ENCODE measurements at places on chromosomes 1 and 21. TPM values are rescaled to one million over a fixed set of nuclear protein-coding genes. Genes with fewer than 3 reads are reported as not detected.

Gene HMGCS2
- not detected for total RNA-seq

Gene HFM1
- 0.07 TPM for total RNA-seq

Gene PTAFR
- total RNA-seq, result 0.09 TPM

Gene CNKSR1
- total RNA-seq, result 0.35 TPM

Gene FNDC10
- total RNA-seq, result 9.4 TPM

Gene TCP10L
- 0.75 TPM for total RNA-seq

Gene RPS27
- total RNA-seq, result 4,087 TPM

Gene FAM78B
- total RNA-seq, result 0.17 TPM

Gene BEND5
- not detected for total RNA-seq

Gene KCNK1
- 24.6 TPM for total RNA-seq

Gene RNU1-1
- total RNA-seq, result not detected

Gene OR14A2
- not detected for total RNA-seq

Gene TSPEAR
- total RNA-seq, result not detected

Gene FBXO2
- total RNA-seq, result 7.5 TPM

Gene HSD3B2
- total RNA-seq, result not detected

Gene SPRR5
- total RNA-seq, result not detected

Gene ANGPTL7
- not detected for total RNA-seq

Gene PTPN22
- total RNA-seq, result not detected

Gene NUAK2
- total RNA-seq, result 20.1 TPM

Gene OR2T3
- not detected for total RNA-seq

Gene SNRPE
- total RNA-seq, result 196 TPM

Gene SLC35F3
- total RNA-seq, result 4.8 TPM

Gene ECM1
- total RNA-seq, result 1.5 TPM

Gene ZNF683
- not detected for total RNA-seq

Gene PRAMEF17
- not detected for total RNA-seq

Gene CELA3B
- total RNA-seq, result not detected

Gene NOTCH2NLA
- total RNA-seq, result 31.6 TPM

Gene ZRANB2
- 25.3 TPM for total RNA-seq

Gene NUP210L
- 0.06 TPM for total RNA-seq

Gene ROR1
- 10.5 TPM for total RNA-seq

Gene SLFNL1
- total RNA-seq, result 0.02 TPM

Gene FOXD3
- 0.64 TPM for total RNA-seq

Gene HTR1D
- 16.4 TPM for total RNA-seq

Gene CCDC27
- total RNA-seq, result not detected

Gene BATF3
- total RNA-seq, result 24.8 TPM

Gene RASSF5
- total RNA-seq, result 1.1 TPM

Gene MCOLN3
- 2.8 TPM for total RNA-seq
